NCI-H748 treated with DMSO at 0.1 percent for 48 hours (cell line): ENCODE measurements at places on chromosomes 13 and 19.

- DNase-seq, result no peak
Observed at GRCh38 chr19:1616396-1616795, 11.1 kb upstream of the UQCR11 start.

GRCh38 chr13:34114581-34114980 lies 296.6 kb downstream of the RFC3 start:
- DNase-seq, result no peak

GRCh38 chr13:101139081-101139480 lies 277.2 kb downstream of the NALCN start:
- no peak for DNase-seq

- no peak for DNase-seq
Observed at GRCh38 chr19:1354970-1355567, 28.6 kb upstream of the NDUFS7 start.

GRCh38 chr13:57739543-57740190 lies 108.1 kb downstream of the PCDH17 start:
- no peak for DNase-seq

GRCh38 chr19:30219702-30220101 lies 152.5 kb upstream of the ZNF536 start:
- DNase-seq, result no peak

DNA sequence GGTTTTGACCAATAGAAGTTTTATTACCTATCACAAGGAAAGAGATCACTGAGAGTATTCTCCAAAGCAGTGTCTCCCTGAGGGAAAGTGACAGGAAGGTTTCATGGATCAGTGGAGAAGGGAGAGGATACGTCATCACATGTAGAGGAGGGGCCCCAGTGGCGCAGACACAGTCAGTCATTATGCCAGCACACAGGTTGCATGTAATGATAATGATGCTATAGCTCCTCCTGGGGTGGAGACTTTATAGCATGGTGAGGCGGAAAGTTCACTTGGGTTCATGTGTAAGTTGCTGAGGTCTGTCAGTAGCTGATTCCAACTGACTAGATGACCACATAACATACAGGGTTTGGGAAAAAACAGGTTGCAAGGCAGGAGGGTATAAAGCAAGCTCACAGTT lies 88.8 kb downstream of the FNDC3A start:
- no peak for DNase-seq

DNA sequence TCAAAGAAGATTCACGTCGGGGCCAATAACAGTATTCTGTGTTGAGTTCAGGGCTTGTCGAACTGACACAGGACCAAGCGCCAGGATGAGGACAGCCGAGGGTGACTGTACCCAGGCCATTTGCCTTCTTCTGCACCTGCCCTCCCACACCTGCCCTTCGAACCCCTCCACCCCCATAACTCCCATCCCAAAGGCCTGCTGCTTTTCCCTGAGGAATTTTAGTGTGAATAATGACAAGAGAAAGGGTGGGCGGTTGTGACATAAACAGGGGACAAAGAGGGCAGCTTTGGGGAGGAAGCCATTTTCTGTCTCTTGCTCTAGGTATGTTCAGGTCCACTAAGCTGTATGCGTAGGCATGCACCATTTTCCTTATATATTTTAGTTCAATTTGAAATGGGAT lies 26.1 kb downstream of the GJA3 start:
- DNase-seq, result no peak

- no peak for DNase-seq
Observed at GRCh38 chr19:9848060-9848459, 12.9 kb downstream of the PIN1 start.

DNA sequence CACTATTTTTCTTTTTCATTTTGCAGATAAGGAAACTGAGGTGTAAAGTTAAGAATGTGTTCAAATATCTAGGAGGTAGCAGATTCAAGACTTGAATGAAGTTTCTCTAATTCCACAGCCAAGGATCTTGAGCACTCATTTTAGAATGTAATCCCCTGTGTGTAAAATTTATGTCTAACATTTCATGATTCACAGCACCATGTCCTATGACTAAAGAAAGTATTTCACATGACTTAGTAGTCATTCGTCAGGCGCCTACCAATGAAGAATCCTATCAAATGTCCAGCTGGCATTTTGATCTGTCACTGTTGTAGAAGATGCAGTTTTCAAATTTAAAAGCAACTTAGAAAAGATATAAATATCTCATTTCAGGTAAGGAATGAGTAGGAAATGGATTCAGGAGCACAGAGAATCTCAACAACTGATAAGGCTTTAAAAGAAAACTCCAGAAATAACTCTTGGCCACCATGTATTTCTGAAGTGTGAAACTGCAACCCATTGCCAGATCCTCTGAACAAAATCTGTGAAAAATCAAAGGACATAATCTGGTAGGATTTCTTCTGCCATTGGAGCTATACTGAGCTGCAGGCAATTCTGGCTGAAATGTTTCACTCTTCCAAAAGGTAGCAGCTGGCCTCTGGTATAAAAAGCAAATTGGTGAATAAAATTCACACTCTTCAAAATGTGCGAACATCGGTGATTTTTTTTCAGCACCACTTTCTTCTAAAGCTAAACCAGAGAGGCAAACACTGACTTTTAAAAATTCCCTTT lies 92.2 kb downstream of the DCLK1 start:
- DNase-seq, result no peak

DNA sequence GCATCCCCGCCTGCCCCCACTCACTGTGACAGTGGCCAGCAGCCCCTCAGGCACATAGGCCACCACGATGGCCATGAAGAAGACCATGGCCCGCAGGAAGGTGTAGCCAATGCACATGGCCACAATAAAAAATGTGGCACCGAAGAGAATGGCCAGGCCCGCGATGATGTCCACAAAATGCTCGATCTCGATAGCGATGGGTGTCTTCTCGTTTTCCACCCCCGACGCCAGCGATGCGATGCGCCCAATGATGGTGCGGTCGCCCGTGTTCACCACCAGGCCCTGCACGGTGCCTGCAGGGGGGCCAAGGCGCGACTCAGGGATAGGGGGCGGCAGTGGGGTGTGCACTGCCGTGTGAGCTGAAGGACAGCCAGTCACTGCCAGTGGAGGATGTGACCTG lies 3.7 kb downstream of the ATP4A start:
- no peak for DNase-seq

DNA sequence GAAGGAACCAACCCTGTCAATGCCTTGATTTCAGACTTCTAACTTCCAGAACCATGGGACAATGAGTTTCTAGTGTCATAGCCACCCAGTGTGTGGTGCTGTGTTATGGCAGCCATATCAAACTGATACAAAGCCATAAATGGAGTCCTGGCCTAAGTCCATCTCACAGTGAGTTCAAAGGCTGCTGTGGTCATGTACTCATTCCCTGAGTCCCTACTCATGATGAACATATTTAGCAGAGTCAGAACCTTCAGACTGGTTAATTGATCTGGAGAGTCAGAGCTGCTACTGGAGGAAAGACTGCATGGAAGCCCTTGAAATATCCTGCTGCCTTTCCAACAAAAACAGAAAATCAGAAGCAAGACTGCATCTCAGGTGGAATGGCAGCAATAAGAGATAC lies 39.2 kb upstream of the CSNK1A1L start:
- no peak for DNase-seq
